ENCODE measurements at places on chromosomes 1 and 21.

DNA sequence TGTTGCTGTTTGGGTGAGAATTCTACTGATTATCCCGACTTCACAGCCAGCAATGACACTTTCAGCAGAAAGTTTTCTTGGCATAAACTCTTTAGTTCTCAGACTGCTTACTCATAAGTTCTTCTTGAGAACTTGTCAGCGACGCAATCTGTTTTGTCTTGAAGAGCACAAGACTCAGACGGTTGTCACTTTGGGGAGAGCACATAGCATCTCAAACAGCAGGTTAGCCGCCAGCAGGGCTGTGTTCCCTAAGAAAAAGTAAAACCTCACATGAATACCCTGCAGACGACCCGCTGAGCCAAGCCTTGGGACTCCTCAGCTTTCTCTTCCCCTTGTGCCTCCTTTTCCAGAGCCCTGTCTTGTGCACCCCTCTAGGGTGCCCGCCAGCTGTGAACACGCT, 11.4 kb downstream of the AGMAT start:
- DNase-seq, result no peak

DNA sequence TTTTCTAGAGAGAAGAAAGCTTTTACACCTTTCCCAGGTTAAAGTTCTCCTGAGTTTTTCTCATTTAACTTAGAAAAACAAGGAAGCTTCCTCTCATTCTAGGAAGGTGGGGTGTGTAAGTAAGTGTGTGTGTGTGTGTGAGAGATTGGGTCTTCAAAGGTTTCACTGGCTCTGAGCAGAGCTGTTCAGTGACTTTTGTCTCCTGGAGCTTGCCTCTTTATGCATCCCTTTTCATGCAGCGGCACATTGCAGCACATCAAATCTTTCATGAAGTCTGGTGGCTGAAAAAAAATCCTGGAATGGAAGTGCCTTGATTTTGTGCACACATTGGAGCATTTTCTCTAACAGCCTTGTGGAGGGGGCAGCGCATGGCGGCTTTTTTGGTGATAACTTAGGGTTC, 3.4 kb downstream of the GPA33 start:
- no peak for DNase-seq

DNA sequence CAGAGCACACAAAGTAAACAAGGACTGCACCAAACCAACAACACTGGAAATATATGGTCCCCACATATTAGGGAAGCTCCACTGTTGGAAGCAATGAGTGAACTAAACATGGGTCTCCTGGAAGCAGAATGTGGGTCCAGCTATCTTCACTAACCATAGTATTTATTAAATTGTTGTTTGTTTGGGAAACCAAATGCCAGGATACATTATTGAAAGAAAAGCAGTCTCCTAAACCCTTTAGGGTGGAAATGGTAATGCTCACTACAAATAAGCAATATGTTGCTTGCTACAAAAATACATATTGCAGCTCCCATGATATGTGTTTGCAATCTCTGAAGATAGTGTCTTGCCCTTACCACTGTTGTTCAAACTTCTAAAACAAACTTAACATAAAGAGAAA, 2.2 kb downstream of the NEGR1 start:
- no peak for DNase-seq

DNA sequence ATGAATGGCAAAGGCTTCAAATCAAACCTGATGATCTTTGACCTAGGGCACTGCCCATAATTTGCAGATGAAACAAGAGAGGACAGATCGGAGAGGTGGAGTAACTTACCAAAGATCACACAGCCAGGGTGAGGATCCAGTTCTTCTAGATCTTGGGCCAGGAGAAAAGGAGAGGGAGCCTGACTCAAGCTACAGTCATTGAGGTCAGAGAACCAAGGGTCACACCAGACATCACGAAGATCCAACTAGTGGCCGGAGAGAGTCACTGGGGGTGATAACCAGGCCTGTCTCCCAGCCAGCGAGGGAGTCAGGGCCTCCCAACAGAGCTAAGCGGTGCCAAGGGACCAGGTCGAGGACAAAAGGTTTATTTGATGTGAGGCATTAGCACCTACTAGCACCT, 115.0 kb downstream of the RIPK4 start:
- no peak for DNase-seq

- no peak for DNase-seq
Observed at GRCh38 chr21:36985751-36986594, 19.5 kb upstream of the HLCS start.

GRCh38 chr21:33751120-33751519, 108.8 kb downstream of the ITSN1 start:
- DNase-seq, result no peak

Measured in activated naive CD4-positive, alpha-beta T cell (primary cell).